ENCODE measurements at places on chromosomes 7 and 10. TPM values are rescaled to one million over a fixed set of nuclear protein-coding genes. Genes with fewer than 3 reads are reported as not detected.

GRCh38 chr7:75042286-75042685 is 31.3 kb downstream of the RCC1L start:
- DNase-seq: no peak
- peaks cover 12% of the 10 kb centered on the region for H3K36me3 ChIP-seq
- no peaks in the 10 kb centered on the region for H3K27me3 ChIP-seq
- H3K4me1 ChIP-seq: peaks cover 11% of the 10 kb centered on the region
- no peak overlapping the region for H3K4me3 ChIP-seq
- H3K27ac ChIP-seq: no peak overlapping the region

DNA sequence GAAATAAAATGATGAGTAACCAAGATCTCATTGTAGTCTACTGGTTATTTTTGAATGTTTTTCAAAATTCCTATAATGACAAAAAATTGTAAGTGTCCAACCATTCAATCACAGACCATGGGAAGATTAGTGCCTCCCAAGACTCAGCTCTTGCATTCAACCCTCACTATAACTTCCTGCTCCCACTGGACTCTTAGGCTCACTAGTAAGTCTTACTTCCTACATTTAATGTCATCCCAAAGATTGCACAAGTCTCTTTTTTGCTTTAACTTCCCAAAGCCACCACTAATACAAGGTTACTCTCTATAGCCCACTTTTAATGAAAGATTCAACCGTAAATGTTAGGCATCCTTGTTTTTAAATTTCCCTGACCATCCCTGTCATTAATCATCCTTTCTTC is 111.9 kb upstream of the NRBF2 start:
- no peaks in the 10 kb centered on the region for H3K4me1 ChIP-seq
- H3K27me3 ChIP-seq: no peaks in the 10 kb centered on the region
- no peaks in the 10 kb centered on the region for H3K36me3 ChIP-seq
- DNase-seq: no peak
- no peak overlapping the region for H3K4me3 ChIP-seq

- H3K36me3 ChIP-seq: no peaks in the 10 kb centered on the region
- H3K27ac ChIP-seq: no peak overlapping the region
- no peak for DNase-seq
- H3K4me1 ChIP-seq: no peaks in the 10 kb centered on the region
- no peak overlapping the region for H3K4me3 ChIP-seq
- peaks cover 6% of the 10 kb centered on the region for H3K27me3 ChIP-seq
Observed at GRCh38 chr10:110433740-110434139, 64.0 kb upstream of the DUSP5 start.

DNA sequence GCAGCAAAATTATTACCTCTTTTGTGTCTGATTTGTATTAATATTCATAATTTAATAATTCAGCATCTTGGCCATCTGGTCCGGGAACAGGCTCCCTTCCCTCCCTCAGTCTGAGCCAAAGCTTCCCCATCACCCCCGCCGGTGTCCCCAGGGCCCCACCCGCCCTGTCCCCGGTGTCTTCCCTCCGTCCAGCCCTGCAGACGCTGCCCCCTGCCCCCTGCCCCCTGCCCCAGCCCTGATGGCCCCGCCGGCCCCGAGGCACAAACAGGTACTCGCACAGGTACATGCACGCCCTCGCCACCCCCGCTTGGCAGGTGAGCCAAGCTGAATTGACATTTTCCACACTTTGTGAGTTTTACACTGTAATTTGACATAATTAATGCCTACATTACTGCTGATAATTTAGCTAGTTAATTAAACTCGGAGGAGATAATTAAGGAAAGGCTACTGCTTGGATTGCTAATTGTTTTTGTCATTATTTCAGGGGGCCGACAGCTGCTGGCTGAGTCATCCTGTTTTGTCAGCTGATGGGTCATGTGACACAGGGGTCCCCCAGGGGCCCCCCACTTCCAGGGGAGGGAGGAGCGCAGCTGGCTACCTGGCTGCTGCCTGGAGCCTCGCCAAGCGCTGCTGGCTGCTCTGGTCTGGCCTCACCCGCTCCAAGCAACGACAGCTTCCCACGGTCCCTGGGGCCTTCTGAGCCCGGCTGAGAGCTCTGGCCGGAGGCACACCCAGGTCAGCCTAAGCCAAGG is 36.6 kb downstream of the MICALL2 start:
- DNase-seq: no peak
- H3K4me1 ChIP-seq: peaks cover 8% of the 10 kb centered on the region
- no peak overlapping the region for H3K4me3 ChIP-seq
- H3K27ac ChIP-seq: no peak overlapping the region
- H3K27me3 ChIP-seq: peaks cover 44% of the 10 kb centered on the region
- H3K36me3 ChIP-seq: no peaks in the 10 kb centered on the region

GRCh38 chr10:90964781-90965465 is 44.0 kb upstream of the ANKRD1 start:
- DNase-seq: no peak
- peaks cover 33% of the 10 kb centered on the region for H3K4me1 ChIP-seq
- H3K27me3 ChIP-seq: no peaks in the 10 kb centered on the region
- no peak overlapping the region for H3K4me3 ChIP-seq
- no peaks in the 10 kb centered on the region for H3K36me3 ChIP-seq
- H3K27ac ChIP-seq: no peak overlapping the region

DNA sequence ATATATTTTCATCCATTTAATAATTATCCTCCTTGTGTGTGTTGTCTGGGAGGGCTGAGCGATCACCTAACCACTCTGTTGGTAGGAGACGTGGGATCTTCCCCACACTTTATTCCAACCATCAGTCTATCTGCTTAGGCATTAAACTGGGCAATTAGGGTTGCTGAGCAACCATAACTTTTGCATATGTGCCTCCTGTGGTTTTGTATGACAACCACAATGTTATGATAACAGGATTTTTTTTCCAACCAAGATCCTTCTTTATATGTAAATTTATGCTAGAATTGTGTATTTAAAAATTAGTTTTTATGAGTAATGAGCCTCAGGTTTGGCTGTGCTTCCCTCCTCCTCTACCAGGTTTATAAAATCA is 495.0 kb upstream of the MGMT start:
- H3K27me3 ChIP-seq: peaks cover 16% of the 10 kb centered on the region
- no peaks in the 10 kb centered on the region for H3K4me1 ChIP-seq
- no peak overlapping the region for H3K27ac ChIP-seq
- H3K4me3 ChIP-seq: no peak overlapping the region

DNA sequence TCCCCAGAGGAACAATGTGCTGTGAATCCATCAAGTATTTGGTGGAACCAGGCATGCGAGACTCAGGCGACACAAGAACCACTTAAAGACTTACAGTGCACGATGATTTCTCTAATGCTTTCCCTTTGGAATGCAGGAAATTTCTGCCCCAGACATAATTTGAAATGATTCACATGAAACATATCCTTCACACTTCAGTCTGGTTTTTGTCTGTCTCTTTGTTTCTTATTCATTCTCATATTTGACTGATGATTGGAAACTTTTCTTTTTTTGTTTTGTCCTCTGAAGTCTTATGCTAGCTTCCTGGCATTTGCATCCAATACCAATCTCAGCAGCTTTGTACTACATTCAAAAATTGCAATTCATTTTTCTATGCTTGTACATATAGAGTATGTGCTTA is 502.8 kb downstream of the PHTF2 start:
- H3K4me3 ChIP-seq: no peak overlapping the region
- DNase-seq: no peak
- no peaks in the 10 kb centered on the region for H3K4me1 ChIP-seq
- no peaks in the 10 kb centered on the region for H3K27me3 ChIP-seq
- no peak overlapping the region for H3K27ac ChIP-seq

DNA sequence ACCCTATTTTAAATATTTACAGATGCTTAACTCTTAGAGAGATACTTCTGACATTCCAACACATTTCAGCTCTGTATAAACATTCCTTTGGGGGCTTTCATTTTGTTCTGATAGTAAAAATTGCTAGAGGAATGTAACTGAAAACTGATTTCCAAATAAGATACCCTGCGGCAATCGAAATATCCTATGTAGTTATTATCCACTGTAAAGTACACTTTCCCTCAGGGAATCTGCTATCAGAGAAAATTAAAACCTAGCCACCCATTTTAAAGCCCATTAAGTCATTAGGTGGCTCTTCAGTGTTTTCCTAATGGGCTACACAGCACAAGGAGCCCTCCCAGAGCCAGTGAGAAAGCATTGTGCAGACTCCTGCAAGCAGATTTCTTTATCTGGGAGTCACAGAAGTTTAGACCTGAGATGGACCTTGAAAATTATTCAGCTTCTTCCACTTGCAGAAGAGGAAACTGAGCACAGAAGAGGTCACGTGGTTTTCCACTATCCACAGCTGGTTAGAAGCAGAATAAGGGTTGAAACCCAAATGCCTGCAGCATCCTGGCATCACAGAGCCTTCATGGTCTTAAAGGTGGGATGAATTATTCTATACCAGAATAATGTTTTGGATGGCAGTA is 12.6 kb upstream of the CPVL start:
- no peaks in the 10 kb centered on the region for H3K27me3 ChIP-seq
- H3K4me1 ChIP-seq: peaks cover 7% of the 10 kb centered on the region
- no peaks in the 10 kb centered on the region for H3K36me3 ChIP-seq
- no peak for DNase-seq
- H3K4me3 ChIP-seq: no peak overlapping the region

DNA sequence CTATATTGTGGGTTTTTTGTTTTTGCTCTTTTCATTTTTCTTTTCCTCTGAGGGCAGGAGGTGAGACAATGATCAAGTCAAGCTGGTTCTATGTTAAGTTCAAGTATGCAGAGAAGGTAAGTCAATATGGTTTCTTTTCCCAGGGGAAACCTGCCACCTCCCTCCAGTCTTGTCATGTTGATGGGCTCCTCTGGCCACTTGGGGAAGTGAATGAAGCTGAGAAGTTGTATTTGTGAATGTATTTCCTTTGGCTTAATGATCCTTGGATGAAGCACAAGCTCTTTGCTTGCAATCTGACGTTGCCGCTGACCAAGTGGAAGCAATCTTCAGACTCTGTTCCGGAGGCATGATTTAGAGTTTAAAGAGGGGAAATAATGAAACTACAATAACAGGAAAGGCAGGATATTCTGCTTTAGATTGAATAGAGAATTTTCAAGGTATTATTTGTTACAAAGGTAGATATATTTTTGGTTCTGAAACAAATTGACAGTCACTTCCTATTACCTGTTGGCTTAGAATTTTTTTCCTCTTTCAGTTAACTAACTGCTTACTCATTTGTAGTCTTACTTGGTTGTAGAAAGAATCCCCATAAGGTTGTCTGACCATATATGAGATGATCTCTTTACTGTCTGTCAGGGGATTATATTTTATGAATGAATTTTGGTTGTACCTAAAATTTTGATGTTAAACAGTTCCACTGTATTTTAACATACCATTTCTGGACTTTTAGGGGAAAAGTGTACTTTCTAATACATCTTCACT is 369.6 kb downstream of the AUTS2 start:
- no peaks in the 10 kb centered on the region for H3K4me1 ChIP-seq
- no peaks in the 10 kb centered on the region for H3K27me3 ChIP-seq
- no peaks in the 10 kb centered on the region for H3K36me3 ChIP-seq
- DNase-seq: no peak

DNA sequence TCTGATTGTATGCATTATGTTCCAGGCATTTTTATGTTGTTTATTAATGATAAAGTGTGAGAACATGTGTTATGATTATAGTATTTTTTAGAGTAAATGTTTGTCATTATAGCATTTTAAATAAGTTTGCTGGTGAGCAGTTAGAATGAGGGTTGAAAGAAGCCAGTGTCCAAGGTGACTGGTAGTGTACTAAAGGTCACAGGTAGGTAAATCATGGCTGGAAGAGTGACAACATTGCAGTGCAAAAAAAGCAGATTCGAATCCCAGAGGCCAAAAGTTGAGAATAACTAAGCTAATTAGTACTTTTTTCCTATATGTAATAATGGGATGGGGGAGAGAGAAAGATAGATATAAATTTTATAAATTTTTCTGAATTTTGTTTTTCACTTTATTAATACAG is 44.0 kb downstream of the RSBN1L start:
- H3K4me1 ChIP-seq: peaks cover 25% of the 10 kb centered on the region
- H3K36me3 ChIP-seq: peaks cover 9% of the 10 kb centered on the region
- no peak overlapping the region for H3K4me3 ChIP-seq
- no peaks in the 10 kb centered on the region for H3K27me3 ChIP-seq

DNA sequence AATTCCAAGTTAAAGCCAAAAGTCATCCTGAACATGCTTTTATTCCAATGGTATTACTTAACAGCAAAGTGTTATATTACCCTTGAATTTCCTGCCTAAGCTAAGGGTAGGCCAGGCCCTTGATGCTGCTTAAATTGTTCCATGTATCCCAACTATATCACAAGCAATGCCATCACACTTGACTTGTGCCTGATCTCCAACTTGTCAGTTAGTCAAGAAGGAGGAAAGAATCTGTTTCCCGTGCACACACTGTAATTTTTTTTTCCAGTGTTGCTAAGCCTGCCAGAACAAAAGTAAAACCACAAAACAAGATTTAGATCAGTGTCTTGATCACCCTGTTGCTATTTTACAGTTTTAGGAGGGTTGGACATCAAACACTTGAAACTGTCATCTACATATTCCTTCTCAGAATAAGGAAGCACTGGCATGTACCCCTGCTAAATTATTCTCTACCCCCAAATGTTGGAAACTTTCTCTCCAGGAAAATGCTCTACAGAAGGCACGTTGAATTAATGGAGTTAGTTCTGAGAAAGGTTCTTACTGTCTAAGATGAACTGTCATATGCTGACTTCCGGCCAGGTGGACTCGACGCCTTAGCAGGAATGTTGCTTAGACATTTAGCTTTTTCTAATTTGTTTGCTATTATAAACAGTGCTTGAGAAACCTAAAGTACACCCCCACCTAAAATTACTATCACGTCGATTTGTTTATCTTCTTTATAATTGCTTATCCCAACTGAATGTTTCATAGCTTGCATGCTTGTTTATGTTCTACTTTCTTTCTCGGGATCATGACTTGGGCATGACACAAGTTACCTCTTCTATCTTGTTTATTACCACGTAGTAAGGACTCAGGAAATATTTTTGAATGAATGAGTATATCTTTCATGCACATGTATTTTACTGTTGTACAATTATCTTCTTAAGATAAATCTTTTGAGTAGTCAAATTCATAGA is 105.5 kb upstream of the ZNF438 start:
- DNase-seq: no peak
- H3K4me1 ChIP-seq: no peaks in the 10 kb centered on the region
- no peak overlapping the region for H3K4me3 ChIP-seq
- no peaks in the 10 kb centered on the region for H3K36me3 ChIP-seq

- no peaks in the 10 kb centered on the region for H3K36me3 ChIP-seq
- peak; percentile 10 for DNase-seq
- H3K27me3 ChIP-seq: no peaks in the 10 kb centered on the region
- no peak overlapping the region for H3K4me3 ChIP-seq
- H3K4me1 ChIP-seq: no peaks in the 10 kb centered on the region
Observed at GRCh38 chr10:121324678-121325213, 273.5 kb downstream of the FGFR2 start.

Gene IFRD1
- 55.5 TPM for total RNA-seq

Gene TAS2R5
- total RNA-seq: 1.7 TPM

Gene ANXA8L1
- total RNA-seq: not detected

Gene AOC1
- total RNA-seq: not detected

Gene ATG9B
- not detected for total RNA-seq

Gene ZNF425
- total RNA-seq: 0.97 TPM

Gene HERC4
- total RNA-seq: 20.0 TPM

Gene ITIH2
- total RNA-seq: 1,197 TPM

Gene ANXA11
- 51.5 TPM for total RNA-seq

Gene LIPJ
- total RNA-seq: not detected

Gene RBM28
- 49.0 TPM for total RNA-seq

Gene SLC18A2
- not detected for total RNA-seq
